SJSA1 (cell line): ENCODE measurements at places on chromosomes 5 and 9. TPM values are rescaled to one million over a fixed set of nuclear protein-coding genes. Genes with fewer than 3 reads are reported as not detected.

GRCh38 chr9:94908583-94909249 lies 182.2 kb downstream of the AOPEP start:
- H3K4me3 ChIP-seq, result no peak overlapping the region
- H3K36me3 ChIP-seq, result no peaks in the 10 kb centered on the region
- H3K27ac ChIP-seq, result no peak overlapping the region
- peaks cover 32% of the 10 kb centered on the region for H3K4me1 ChIP-seq
- H3K27me3 ChIP-seq, result no peaks in the 10 kb centered on the region

GRCh38 chr5:100900796-100901781 lies 2.0 kb downstream of the ST8SIA4 start:
- H3K36me3 ChIP-seq, result no peaks in the 10 kb centered on the region
- no peak overlapping the region for H3K27ac ChIP-seq
- peak; percentile 49 for DNase-seq
- peak overlapping the region; percentile 21 for H3K4me3 ChIP-seq

DNA sequence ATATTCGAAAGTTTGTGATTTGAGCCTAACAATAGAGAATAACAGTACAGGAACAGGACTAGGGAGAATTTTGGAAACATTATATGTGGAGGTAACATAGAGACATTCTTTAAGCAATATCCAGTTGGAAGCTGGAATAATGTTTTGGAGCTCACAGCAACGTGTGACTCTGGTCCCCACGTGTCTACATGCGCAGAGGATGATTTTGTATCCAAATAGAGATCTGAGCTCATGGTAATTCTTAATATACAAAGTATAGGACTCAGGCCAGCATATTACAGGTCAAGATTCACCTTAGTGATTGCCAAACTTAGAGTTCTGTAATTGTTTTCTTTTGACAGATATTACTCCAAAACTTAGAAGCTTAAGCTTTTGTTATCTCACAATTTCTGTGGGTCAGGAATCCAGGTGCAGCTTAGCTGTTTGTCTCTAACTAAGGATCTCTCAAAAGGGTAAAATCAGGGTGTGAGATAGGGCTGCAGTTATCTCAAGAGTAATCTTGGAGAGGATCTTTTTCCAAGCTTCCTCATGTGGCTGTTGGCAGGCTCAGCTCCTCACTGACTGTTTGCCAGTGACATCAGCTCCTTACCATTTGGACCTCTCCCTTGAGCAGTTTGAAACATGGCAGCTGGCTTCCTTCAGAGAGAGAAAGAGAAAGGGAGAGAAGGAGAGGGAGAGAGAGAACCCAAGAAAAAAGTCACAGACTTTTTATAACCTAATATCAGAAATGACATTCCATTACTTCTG lies 272.0 kb upstream of the ZNF462 start:
- no peaks in the 10 kb centered on the region for H3K36me3 ChIP-seq
- H3K4me3 ChIP-seq, result no peak overlapping the region
- peaks cover 29% of the 10 kb centered on the region for H3K4me1 ChIP-seq
- H3K27ac ChIP-seq, result no peak overlapping the region

PHF24 gene
- not detected in 2 replicates for total RNA-seq

DNA sequence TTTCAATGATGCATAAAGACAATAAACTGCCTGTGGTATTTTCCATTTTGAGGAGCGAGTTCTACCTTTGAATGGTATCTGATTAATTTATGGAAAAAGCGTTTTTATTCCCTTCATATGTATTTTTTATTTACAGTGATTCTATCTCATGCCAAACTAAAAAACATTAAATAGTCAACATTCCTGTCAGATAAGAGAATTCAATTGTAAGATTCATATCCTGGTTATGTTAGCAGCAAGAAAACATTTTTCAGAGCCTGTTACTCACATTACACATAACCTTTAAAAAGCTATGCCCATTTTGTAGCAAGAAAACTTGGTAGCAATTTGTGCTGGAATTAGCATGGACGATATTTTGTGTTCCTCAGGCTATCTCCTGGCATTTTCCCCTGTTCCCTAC lies 55.1 kb upstream of the PRLR start:
- DNase-seq, result no peak
- no peak overlapping the region for H3K27ac ChIP-seq
- no peaks in the 10 kb centered on the region for H3K36me3 ChIP-seq
- H3K27me3 ChIP-seq, result no peaks in the 10 kb centered on the region
- H3K4me3 ChIP-seq, result no peak overlapping the region

DNA sequence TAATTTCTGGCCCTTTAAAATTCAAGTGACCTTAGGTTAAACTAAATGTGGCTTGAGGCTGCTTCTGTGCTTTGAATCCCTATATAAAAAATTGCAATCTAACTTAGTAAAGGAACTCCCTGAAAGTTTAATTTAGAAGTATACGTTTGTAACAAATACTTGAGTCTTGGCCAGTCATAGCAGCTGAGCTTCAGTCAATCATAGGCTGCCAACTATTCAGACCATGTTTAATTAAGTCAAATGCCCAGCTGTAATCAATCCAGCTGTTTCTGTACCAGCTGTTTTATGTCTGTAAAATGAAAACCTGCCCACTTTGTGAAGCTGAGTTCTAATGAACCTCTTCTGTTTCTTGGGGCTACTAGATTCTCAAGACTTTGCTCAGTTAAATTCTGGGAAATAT lies 760.1 kb downstream of the MAT2B start:
- DNase-seq, result no peak
- H3K36me3 ChIP-seq, result no peaks in the 10 kb centered on the region
- H3K4me1 ChIP-seq, result no peaks in the 10 kb centered on the region

LCN10 gene
- not detected in 2 replicates for total RNA-seq
